ENCODE measurements at places on chromosomes 1 and 21.

DNA sequence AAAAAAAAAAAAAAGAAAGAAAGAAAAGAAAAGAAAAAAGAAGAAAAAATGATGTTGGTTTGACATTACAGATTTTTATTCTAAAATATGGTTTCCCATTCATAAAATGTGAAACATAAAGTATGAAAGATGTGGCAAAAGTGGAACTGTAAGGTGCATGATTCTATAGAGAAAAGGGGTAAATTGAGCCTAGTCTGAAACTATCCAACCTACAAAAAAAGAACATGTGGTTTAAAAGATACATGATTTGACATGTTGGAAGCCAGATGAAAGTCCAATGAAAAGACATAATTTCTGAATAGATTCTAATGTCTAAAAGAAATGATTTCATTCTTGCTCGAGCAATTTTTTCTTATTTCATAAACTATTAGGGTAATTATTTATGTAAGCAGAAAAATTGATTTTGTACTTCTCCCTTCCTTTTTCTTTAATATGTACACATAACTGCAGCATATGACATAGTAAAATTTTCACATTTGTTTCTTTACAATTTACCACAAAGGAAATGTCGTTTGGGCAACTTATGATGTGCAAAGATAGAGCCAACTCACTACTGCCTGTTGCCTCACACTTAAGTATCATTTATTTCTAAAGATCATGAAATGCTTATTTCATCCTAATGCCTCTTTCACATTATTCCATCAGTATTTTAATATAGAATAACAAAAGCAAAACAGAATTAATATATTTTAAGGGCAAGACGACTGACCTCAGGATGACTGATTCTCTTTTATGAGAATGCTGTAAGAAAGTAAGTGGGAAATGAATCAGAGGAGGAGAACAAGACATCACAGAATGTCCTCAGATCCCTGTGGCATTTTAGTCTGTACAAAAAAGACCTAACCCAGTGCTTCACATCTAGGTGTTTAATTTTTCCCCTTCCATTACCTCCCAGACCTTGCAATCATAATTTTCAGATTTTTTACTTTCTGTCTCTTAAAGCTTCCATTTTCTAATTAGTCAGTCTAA, 165.8 kb upstream of the HMCN1 start:
- DNase-seq = no peak

DNA sequence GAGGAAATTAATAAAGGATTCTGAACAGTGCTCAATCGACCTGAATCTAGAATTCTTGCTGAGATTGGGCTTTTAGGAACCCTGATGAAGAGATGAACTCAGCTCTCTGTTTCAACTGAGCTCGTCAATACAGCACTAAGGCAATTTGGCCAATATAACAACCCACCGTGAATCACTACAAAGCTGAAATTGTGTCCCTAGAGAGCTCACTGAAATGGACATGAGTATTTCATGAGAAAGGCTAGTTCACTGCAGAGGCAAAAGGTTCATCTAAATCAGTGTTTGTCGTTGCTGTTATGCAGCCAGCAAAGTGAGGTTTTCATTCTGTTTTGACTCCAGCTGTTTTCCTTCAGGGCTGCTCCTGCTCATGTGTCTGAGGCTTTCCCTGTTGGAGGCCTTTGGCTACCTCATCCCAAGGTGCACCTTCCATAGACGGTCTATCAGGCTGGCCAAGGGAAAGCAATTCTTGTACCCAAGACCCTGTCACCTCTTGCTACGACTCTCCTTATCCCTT, 83.5 kb downstream of the URB2 start:
- no peak for DNase-seq

- no peak for DNase-seq
Measured at GRCh38 chr1:169860187-169860586, 33.5 kb downstream of the SCYL3 start.

DNA sequence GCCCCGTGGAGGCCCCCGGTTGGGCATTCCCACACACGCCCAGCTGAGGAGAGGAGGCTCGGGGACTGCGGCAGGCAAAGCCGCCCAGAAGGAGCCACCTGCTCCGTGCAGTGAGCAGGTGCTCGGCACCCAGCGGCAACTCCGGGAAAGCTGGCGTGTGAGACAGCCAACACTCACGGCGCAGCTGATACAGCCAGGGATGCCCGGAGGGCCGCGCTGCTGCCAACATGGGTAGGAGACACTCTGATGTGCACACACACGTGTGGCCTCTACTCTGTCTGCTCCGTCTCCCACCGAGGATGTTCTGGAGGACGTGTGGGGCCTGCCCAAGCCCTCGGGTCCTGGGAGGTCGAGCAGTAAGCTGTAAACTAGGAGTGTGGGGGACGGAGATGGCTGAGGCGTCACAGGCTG, 12.9 kb downstream of the MORN1 start:
- DNase-seq = no peak

GRCh38 chr1:206809504-206810084, 37.3 kb upstream of the IL10 start:
- DNase-seq = peak; percentile 38
